ENCODE measurements at places on chromosomes 16 and 17. TPM values are rescaled to one million over a fixed set of nuclear protein-coding genes. Genes with fewer than 3 reads are reported as not detected.

Gene ADGRG1
- total RNA-seq, result 20.2 TPM

Gene KRT23
- total RNA-seq, result not detected

Gene MT1A
- 19.4 TPM for total RNA-seq

Gene BICDL2
- not detected for total RNA-seq

Gene TOM1L2
- total RNA-seq, result 9.7 TPM

Gene OTOA
- total RNA-seq, result not detected

Gene NPIPB2
- total RNA-seq, result 5.5 TPM

Gene CCL23
- total RNA-seq, result not detected

Gene SLFN14
- not detected for total RNA-seq

Gene WDR59
- total RNA-seq, result 19.7 TPM

Gene ANKRD40CL
- total RNA-seq, result not detected

Gene EVI2B
- 0.07 TPM for total RNA-seq

Gene QPRT
- 0.42 TPM for total RNA-seq

Gene CEP131
- 5.2 TPM for total RNA-seq

Gene RNFT1
- total RNA-seq, result 20.7 TPM

Gene MILR1
- total RNA-seq, result 2.4 TPM

Gene GSG1L
- total RNA-seq, result not detected

Gene WFDC1
- total RNA-seq, result not detected

Gene GUCY2D
- not detected for total RNA-seq

Gene PRSS21
- not detected for total RNA-seq

Gene TPPP3
- total RNA-seq, result 0.84 TPM

Gene TM4SF5
- not detected for total RNA-seq

Gene TEX19
- total RNA-seq, result 0.20 TPM

Gene TBC1D28
- total RNA-seq, result not detected
